ENCODE measurements at places on chromosomes 7 and 10. TPM values are rescaled to one million over a fixed set of nuclear protein-coding genes. Genes with fewer than 3 reads are reported as not detected.

Gene NYAP1
- not detected for total RNA-seq

DNA sequence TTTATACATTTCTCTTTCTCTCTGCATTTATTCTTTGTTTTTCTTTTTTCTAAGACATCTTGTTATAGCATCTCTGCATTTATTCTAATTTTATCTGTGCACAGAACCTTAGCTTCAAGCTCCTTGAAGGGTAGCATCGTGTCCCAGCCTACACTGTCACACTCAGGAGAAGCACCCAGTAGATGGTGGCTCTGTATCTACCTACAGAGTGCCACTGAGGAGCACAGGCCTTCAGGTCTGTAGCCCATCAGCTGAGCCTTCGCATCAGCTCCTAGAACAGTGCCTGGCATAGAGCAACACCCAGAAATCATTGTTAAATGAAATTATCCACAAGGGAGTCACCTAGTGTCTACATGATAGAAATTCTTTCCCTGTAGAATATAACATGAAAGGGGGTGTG is 203.0 kb upstream of the KLF14 start:
- no peak for DNase-seq

- DNase-seq, result no peak
These were observed 18.9 kb downstream of the CAMK2G start for GRCh38 chr10:73855413-73855812.

DNA sequence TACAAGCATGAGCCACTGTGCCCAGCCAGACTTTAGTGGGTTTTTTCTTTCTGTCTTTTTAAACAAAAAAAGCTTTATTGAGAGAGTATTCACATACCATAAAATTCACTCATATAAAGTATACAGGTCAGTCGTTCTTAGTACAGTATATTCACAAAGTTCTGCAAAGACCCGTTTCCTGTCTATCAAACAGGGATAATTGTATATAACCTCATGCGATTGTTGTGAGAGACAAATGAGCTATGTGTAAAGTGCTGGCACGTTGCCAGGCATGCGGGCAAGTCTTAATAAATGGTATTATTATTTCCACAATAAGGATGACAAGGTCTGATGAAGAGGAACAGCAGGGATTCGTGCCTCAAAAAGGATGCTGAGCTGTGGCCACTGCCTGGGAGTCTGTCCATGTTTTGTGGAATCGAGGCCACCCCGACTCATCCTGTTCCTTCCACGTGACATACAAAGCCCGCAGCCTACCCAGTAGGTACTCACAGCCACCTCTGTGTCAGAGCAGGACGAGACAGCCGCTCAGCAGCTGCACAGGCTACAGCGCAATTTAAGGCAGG is 51.6 kb downstream of the SMKR1 start:
- DNase-seq, result peak; percentile 89

GRCh38 chr10:29740981-29741545 is 106.3 kb upstream of the SVIL start:
- DNase-seq, result no peak
